ENCODE measurements at places on chromosomes 1 and 21.

GRCh38 chr21:34770576-34770975 is 101.8 kb downstream of the CLIC6 start:
- DNase-seq = no peak

DNA sequence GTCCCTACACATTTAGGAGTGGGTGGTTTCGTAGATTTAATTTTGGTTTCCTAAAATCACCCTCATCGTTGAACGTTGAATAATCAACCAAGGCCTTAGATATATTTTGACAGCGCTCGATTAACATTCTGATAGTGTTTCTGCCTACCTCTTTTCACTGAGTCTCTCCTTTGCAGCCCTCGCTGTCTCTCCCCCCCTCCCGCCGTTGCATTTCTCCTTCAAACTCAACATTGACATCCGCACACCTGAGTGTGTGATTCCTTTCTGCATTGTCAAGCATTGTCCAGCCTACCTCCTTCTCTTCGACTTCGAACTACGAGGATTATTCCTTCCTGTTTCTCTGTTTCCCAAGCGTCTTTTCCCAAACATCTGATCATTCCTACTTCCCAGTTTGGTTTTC is 1.8 kb upstream of the ADAMTS1 start:
- DNase-seq = no peak

GRCh38 chr1:176206006-176206960 is 803 bp downstream of the COP1 start:
- DNase-seq = no peak

- DNase-seq = no peak
Measured at GRCh38 chr1:170707959-170708655, 44.2 kb downstream of the PRRX1 start.

- DNase-seq = no peak
Measured at GRCh38 chr1:84582802-84583587, 8.8 kb upstream of the CTBS start.

DNA sequence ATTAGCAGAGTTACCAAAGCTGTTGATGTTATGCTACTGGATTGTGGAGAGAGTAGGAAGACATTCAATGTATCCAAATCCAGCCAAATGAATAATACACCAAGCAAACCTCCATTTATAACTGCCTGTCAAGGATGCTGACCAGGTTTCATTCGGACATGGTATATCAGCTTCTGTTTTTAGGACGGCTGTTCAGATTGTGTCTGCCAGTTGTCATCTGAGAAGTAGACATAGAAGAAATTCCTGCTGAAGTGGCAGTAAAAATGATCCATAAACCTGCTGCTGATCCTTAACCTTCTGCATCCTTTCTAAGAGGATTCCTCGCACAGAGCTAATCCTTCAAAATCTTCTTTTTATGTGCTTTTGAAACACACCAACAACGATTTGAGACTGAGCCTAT is 663.6 kb upstream of the PLXNA2 start:
- DNase-seq = no peak

DNA sequence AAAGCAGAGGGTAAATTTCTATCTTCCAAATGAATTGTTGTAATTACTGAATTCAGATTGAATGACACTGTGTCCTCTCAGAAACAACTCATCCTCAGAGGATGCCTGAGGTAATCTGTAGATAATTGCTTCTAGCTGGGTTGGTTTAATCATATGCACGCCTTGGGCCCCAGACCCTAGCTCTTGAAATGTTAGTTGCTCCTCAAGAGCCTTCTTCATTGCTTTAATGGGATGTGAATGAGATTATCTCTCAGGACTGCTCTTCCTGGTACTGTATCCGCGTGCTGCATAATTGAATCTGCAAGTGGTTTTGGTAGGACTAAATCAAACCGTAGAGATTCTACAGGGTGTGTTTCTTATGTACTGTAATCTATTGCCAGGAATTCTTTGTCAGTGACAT is 569.3 kb upstream of the NEGR1 start:
- DNase-seq = no peak

GRCh38 chr1:209513226-209513625 is 70.3 kb upstream of the CAMK1G start:
- DNase-seq = no peak

GRCh38 chr1:224348137-224348536 is 8.5 kb upstream of the CNIH4 start:
- no peak for DNase-seq

GRCh38 chr1:178660461-178660860 is 64.6 kb upstream of the RALGPS2 start:
- DNase-seq = no peak

DNA sequence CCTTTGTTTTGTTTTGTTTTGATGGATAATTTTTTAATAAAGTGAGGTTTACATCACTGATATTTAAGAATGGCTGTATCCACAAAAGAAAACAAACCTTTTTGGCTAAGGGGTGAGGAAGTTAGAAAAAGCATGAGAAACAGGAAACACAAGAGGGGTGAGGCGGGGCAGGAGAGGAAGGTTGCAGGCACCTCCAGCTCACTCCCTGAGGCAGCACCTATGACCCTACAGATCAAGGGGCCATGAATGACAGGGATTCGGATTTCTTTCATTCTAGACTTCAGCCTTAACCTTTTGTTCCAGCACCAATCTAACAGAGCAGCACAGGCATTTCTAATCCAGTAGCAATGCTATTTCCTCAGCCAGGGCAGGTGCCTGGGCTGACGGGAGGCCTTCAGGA is 4.4 kb downstream of the CLCA4 start:
- no peak for DNase-seq

GRCh38 chr21:41948078-41948895 is 5.5 kb downstream of the C2CD2 start:
- no peak for DNase-seq

GRCh38 chr21:43208561-43209332 is 39.9 kb downstream of the CRYAA start:
- DNase-seq = no peak

DNA sequence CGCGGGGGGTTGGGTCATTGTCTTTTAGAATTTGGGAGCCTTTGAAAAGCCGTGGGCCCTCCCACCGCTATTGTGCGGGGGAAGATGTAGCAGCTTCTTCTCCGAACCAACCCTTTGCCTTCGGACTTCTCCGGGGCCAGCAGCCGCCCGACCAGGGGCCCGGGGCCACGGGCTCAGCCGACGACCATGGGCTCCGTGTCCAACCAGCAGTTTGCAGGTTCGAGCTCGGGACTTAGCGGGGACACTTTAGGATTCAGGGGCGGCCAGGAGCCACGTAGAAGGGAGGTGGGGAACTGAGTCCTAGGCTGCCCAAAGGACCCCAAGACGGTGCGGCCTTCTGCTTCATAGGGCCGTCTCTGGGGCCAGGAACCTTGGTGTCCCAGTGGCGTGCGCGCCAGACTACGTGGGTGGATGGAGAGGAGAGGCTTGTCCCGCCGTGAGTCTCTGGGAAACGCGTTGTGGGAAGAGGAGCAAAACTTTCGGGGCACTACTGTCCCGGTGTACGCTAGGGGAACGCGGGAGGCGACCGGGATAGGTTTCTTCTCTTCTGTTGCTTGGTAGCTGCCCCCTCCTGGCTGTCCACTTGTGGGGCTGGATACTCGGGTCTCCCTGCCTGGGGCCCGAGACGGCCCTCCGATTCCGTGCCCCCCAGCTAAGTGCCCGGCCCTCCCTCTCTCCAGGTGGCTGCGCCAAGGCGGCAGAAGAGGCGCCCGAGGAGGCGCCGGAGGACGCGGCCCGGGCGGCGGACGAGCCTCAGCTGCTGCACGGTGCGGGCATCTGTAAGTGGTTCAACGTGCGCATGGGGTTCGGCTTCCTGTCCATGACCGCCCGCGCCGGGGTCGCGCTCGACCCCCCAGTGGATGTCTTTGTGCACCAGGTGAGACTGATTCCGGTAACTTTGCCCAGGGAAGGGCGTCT is at the start of gene LIN28A:
TSS of gene LIN28A (plus strand) at position 112 of the 918 bp plus-strand sequence. CDS start at position 187, 75 bp downstream.
- DNase-seq = no peak

DNA sequence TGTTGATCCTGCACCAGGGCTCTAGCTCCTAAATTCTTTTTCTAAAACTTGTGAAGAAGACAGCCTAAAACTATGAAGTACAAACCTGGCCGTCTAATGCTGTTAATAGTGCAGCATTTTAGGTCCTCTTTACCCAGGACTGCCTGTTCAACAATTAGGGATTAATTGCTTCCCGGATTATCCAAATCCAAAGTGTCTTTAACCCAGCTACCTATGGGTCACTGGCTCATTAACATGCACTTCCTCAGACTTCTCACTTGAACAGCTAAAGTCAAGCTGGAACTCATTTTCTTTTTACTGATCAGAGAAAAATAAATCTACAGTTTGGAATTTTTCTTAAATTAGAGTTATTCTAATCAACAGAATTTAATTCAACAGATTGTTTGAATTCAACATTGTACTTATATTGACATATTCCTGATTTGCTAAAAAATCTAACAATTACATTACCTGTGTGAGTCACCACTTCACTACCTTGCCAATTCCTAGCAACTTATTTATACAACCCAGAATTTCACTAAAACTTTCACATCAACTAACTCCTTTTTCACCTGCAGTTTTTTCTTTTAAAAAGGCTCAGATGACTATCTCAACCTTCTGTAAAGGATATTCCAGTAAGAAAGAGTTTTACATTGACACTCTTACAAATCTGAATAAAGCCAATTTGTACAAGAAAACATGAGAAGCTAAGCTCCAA is 3.3 kb downstream of the HNRNPU start:
- no peak for DNase-seq

GRCh38 chr1:235821361-235821981 is 45.2 kb downstream of the LYST start:
- DNase-seq = no peak

GRCh38 chr1:201421041-201421440 is 489 bp downstream of the TNNI1 start:
- DNase-seq = no peak

DNA sequence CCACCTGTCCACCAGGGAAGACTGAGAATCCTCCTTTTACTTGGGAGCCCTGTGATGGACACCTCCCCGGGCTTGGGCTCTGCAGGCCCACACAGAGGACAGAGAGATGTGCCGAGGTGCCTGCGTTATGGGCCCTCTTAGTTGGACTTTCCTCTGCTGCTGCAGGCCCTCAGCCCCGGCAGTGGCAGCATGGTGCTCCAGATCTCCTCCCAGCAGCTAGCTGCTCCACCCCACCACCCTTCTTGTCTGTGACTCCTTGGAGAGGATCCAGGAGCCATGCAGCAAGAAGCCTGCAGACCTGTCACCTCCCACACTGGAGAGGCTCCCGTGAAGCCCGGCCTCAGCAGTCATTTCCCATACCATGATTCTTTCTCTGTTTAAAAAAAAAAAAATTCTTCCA is 27.4 kb downstream of the PHGDH start:
- DNase-seq = no peak

All from NCI-H1436 treated with DMSO at 0.1 percent for 48 hours (cell line).